ENCODE measurements at places on chromosomes 12 and 14.
A peak's percentile ranks its signal among the peaks of the same experiment; 100 is the strongest.

DNA sequence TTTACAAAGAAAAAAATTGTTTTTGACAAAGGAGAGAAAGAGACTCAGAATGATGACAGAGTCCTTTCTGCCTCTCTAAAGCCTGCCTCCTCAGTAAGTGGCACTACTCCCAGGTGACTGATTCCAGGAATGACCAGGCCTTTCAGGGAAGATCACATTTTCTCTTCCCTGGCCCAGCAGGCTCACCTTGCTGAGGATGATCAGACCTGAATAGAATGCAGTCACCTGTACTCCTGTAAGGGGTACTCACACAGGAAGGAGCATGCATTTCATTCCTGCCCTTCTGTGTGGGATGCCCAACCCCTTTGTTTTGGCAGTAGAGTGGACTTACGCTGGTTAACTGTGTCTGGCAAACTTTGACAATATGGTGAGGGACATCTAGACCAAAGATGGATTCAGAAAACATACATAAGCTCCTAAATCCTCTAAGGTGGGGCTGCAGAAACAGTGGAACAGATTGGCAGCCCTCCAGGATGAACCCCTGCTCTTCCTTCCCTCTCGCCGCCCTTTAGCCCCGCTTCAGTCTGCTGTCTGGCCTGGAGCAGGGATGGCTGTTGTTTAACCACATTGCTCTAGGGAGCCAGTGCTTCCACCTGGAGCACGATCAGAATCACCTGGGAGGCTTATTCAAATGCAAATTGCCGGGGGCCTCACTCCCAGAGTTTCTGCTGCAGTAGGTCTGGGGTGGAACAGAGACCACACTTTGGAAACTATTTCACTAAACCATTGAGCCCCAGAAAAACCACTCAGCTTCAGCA, 29.8 kb downstream of the ERG28 start:
- no peak for DNase-seq

DNA sequence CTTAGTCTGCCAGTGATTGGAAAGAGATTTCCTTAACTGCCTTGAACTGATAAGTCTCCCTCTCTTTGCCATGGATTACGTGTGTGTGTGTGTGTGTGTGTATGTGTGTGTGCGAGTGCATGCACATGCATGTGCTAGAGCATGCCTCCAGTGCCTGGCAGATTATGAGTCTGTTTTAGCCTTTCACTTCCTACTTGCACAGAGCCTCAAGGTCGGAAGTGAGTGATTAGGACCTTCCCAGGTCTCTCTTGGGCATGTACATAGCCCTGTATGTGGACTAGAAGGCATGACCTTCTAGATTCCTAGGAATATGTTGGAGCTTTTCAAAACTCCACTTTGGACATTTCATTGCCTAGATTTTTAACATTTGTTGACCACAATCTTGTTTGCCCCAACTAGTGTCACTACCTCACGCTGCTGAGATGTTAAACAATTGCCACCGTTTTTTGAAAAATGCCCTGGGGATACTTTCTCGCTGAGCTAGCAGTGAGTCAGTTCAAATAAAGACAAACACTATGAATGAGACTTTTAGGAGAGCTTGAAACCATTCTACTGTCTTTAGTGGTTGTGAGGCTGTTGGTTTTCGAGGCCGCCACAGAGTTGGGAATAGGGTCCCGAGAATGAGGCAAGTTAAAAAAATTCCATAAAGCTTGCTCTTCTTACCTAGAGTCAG, 28.2 kb downstream of the KIAA0586 start:
- peak; percentile 47 for DNase-seq

GRCh38 chr12:47808050-47808449, 11.7 kb downstream of the HDAC7 start:
- peak; percentile 65 for DNase-seq

DNA sequence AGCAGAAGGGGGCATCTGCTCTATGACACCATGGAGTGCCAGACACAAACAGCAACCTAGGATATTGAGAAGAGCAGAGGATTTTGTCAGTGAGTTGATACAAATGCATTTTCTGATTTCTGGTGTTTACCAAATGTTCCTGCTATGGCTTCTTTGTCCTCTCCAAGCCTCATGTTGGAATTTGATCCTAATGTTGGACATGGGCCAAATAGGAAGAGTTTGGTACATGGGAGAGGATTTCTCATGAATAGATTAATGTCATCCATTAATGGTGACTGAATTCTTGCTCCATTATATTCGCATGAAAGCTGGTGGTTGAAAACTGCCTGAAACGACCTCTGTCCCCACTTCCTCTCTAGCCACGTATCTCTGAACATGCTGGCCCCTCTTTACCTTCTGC, 1002.2 kb upstream of the FLRT2 start:
- DNase-seq, result no peak

GRCh38 chr12:47408171-47408871, 297.5 kb downstream of the RPAP3 start:
- DNase-seq, result no peak

GRCh38 chr12:108455706-108456105, 59.4 kb upstream of the FICD start:
- no peak for DNase-seq

- no peak for DNase-seq
Measured at GRCh38 chr14:87045246-87045645, 947.7 kb downstream of the GALC start.

DNA sequence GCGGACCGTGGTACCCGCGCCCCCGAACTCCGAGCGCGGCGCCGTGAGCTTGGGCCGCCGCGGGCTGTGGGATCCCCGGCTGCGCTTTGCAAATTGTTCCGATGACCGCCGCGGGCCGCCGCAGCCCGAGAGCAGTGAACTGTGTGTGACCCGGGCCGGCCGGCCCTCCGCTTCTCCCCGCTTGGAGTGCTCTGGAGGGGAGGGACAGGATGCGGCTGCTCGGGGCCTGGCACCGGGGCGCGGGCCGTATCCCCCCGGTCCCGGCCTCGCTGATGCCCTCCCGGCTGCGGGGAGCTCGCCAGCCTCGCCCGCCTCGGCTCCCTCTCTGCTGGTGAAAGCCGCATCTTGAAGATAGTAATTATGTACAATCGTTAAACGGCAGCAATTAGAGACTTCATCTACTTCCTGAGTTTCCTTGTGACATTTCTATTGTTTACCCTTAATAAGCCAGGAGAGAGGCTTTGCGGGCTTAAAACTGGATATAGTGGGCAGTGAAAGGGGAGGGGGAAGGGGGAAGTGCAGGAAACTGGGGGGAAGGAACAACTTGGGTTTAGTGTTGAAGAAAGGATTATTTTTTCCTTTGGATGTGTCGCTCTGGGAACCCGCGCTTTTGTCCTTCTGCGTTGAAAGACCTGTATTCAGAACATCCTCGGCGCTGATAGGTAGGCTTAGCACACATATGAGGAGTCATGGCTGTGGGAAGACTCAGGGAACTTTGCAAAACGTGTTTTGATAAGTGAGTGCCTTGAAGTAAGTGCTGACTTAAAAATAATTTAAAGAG, 1.2 kb downstream of the PELI2 start:
- DNase-seq, result peak; percentile 38

DNA sequence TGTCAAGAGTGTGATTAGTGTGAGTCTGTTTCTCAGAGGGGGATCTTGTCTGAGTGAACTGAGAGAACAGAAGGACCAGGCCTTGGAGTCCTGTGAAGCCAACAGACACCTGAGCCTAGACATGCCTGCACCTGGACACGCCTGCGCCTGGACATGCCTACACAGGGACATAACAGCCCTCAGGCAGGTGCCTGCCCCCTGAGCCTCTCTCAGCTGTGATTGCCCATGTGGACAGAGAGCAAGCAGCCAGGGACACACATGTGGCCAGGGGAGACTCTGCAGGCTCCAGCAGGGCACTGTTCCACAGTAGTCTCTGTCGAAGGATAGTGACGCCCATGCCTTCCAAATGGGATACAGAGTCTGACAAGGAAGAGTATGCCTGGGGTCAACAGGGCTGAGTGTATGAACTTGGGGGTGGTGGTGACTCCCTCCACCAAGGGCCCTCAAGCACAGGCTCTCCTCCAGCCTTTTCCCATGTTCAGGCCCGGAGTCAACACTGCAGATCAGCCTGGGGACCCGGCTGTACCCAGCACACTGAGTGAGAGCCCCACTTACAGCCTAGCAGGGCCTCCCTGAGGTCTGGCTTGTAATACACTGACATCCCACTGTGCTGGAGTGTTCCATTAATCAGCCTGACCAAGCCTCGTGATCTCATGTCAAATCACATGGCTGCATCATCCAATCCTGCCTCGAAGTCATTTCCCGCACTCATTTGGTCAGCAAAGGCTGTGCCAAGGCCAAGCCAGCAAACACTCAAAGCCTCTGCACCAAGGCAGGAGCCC, 173.0 kb downstream of the CALM1 start:
- DNase-seq, result no peak

- DNase-seq, result peak; percentile 54
Measured at GRCh38 chr14:85198001-85198400, 331.9 kb upstream of the FLRT2 start.

DNA sequence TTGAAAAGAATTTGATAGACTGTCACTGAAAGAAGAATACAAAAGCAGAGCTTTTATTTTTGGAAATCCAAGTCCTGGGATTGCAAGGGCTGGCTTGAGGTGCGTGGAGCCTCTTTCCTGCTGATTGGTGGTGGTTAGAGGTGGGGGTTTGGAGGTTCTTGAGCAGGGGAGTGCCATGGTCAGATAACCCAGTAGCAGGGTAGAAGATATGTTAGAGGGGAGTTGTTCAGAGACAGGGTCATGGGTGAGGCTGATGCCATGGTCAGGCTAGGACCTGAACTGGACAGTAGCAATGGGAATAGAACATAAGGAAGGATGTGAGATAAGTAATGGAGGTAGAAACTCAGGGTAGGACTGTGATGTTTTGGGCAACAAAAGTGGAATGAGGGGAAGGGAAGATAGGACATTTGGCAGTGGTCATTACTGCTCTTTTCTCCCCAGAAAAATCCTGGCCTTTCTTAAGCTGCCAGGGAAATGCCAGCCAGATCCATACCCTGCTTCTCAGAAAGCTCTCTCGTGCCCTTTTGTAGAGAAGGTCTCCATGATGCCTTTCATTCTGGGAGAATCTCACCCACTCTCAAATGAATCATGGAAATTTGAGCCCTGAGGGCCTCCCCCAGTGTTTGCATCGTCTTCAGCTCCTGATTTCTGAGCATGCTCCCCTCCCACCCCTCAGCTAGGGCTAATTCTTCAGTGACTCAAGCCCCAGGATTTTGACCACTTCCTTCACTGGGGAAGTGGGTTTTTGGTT, 9.5 kb downstream of the EMP1 start:
- DNase-seq, result peak; percentile 99

- DNase-seq, result no peak
Measured at GRCh38 chr14:33567023-33567728, 383.7 kb downstream of the EGLN3 start.
